Stimulated activated CD4-positive, alpha-beta T cell treated with anti-CD3 and anti-CD28 coated beads, Interleukin-1b, Interleukin-23, amount 100 ng/mL, for 24 hours (primary cell): ENCODE measurements at places on chromosomes 6 and 20.

DNA sequence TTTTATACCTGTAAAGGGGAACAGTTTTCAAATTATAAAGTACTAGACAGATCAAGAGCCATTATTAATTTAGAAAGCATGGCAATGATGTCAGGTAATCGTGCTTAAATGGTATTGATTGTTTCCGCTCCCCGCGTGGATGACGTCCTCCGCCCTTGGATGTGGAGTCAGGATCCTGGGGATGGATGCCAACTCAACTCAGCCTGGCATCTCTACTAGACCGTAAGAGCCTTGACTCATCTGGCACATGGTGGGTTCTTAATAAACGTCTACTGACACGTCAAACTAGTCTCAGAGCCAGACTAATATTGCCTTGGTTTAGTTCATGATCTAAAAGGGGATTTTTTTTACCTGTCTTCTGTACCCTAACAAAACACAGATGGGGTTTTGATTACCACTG lies 80.2 kb downstream of the LRFN2 start:
- no peak for DNase-seq

- no peak for DNase-seq
These were observed 31.5 kb upstream of the EDN1 start for GRCh38 chr6:12258591-12259075.

DNA sequence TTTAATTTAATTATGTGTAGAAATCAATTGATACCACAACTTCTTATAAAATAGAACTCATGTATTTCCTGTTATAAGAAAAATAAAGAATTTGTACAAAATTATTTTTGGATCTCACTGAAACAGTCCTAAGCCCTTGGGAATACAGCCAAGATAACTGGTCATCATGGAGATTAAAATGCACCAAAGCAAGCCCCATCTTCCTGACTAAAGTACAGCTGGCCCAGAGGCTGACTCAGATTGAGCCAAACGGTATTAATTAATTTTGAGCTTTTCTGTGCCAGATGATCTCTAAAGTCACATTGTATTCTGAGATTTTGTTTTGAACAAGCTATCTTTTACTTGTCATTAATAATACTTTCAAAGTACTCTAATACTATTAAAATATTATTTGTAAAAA lies 978.5 kb downstream of the TBC1D32 start:
- DNase-seq: no peak

DNA sequence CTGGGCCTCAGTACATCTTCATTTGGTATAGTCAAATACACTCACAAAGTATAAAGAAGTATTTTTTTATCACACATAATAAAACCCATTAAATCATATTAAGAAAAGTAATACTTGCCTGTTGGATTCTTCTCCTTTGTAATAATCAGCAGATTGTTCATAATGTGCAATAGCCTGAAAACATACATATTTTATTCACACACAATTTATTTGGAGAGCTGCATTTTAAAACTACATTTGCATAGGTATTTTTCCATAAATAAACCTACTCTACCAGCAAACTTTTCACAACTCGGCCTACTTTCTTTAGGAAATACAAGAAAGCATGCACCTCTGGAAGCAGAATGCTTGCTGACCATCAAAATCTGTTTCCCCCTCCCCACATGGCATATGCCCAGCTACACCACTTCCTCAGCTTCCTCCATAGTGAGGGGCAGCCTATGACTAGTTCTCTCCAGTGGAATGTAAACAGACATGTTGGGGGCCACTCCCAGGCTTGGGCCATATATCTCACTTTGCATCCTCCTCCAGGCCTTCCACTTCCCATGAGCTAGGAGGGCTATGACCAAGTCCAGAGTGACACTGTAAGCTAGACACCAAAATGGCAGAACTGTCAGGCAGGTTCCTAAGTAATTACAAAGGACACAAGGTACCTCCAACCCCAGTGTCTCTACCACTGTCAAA lies 28.3 kb downstream of the GZF1 start:
- DNase-seq: no peak

- DNase-seq: no peak
These were observed 2.0 kb downstream of the TSBP1 start for GRCh38 chr6:32369660-32370059.

- DNase-seq: no peak
These were observed 105.0 kb upstream of the MAP3K7 start for GRCh38 chr6:90691823-90692222.

- DNase-seq: no peak
These were observed 661.3 kb downstream of the CD109 start for GRCh38 chr6:74357321-74357720.

GRCh38 chr20:10332656-10333415 lies 101.2 kb downstream of the MKKS start:
- DNase-seq: no peak

DNA sequence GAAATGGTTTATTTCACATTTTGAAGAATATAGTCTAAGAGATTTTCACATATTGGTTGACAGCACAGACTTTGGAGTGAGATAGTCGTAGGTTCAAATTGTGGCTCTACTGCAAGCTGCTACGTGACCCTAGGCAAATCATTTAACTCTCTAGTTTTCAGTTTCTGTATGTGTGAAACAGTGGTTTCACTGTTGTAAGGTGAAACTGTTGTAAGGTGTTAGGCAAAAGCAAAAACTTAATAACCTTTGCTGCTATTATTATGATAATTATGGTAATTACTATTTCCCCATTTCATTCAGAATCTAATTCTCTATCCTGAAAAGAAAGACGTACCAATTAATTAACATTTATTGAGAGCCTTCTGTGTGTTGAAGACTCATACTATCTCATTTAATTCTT lies 144.2 kb downstream of the REV3L start:
- no peak for DNase-seq

- DNase-seq: no peak
These were observed 65.2 kb upstream of the UST start for GRCh38 chr6:148681666-148682065.

GRCh38 chr6:6688283-6688682 lies 99.8 kb downstream of the LY86 start:
- DNase-seq: no peak

GRCh38 chr6:146419576-146419975 lies 124.1 kb upstream of the RAB32 start:
- no peak for DNase-seq
